ENCODE measurements at places on chromosomes 7 and 10. TPM values are rescaled to one million over a fixed set of nuclear protein-coding genes. Genes with fewer than 3 reads are reported as not detected.
A peak's percentile ranks its signal among the peaks of the same experiment; 100 is the strongest.

DNA sequence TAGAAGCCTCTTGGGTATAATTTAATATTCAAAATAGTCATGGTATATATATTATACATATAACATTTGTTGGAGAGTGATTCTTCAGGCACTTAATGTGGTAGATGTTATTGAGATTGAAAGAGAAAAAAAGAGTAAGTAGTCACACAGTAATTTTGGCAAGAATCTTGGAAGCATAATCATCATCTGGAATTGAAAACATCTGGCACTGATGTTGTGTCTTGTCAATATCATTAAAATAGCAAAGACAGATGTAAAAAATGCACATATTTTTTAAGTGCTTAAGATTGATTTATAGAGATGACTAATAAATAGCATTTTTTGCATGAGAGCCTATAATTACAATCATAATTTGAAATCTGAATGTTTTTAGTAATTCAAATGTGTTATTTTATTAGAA lies 9.5 kb downstream of the SEMA3D start:
- no peak for DNase-seq
- no peaks in the 10 kb centered on the region for H3K36me3 ChIP-seq
- H3K27me3 ChIP-seq = no peaks in the 10 kb centered on the region
- H3K4me1 ChIP-seq = no peaks in the 10 kb centered on the region
- H3K27ac ChIP-seq = no peak overlapping the region

- no peak overlapping the region for H3K27ac ChIP-seq
- no peak overlapping the region for H3K4me3 ChIP-seq
- no peaks in the 10 kb centered on the region for H3K27me3 ChIP-seq
- no peaks in the 10 kb centered on the region for H3K4me1 ChIP-seq
- DNase-seq = no peak
Observed at GRCh38 chr7:157751406-157751805, 414.6 kb downstream of the DNAJB6 start.

DNA sequence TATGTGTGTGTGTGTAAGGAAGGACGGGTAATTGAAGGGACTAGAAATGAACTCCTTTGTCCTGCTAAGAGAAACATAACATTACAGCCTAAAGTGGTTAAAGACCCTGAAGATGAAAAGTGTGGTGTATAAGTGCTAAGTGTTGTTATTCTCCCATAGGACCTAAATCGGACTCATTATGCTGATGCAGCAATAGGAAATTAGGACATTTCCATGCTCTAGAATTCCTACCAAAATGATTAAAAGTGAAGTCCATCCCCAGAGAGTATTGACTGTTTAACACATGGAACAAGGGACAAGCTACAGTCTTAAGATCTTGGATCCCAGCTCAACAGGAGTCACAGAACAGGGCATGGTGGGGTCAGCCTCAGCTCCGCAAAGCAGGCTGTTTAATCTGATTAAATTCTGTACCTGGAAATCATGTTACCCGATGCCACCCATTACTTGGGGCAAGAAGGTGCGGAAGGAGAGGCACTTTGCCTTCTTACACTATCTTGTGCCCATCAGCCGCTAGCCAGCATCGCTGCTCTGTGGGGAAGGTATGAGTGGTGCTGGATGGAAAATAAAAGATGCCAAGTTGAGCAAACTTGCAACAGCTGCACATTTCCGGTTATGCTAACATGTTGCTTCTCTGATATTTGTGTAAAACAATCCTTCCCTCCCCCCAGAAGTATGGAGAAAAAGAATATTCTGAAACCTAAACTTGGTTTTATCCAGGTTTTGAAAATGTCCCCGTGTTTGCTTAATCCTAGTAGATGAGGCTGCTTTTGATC lies 100.5 kb downstream of the CREB5 start:
- no peak overlapping the region for H3K27ac ChIP-seq
- no peaks in the 10 kb centered on the region for H3K36me3 ChIP-seq
- no peak for DNase-seq
- H3K4me3 ChIP-seq = no peak overlapping the region
- H3K27me3 ChIP-seq = no peaks in the 10 kb centered on the region

GRCh38 chr10:78408671-78409472 lies 375.2 kb downstream of the RPS24 start:
- no peaks in the 10 kb centered on the region for H3K36me3 ChIP-seq
- H3K4me3 ChIP-seq = no peak overlapping the region
- no peaks in the 10 kb centered on the region for H3K4me1 ChIP-seq
- no peaks in the 10 kb centered on the region for H3K27me3 ChIP-seq

Gene MYH16
- total RNA-seq = 0.13 TPM

Gene CRCP
- total RNA-seq = 25.0 TPM

Gene OPN4
- total RNA-seq = not detected

- H3K27ac ChIP-seq = no peak overlapping the region
- H3K4me3 ChIP-seq = no peak overlapping the region
- H3K36me3 ChIP-seq = no peaks in the 10 kb centered on the region
- no peaks in the 10 kb centered on the region for H3K4me1 ChIP-seq
Observed at GRCh38 chr7:111198255-111198654, 107.3 kb downstream of the LRRN3 start.

- no peaks in the 10 kb centered on the region for H3K36me3 ChIP-seq
- DNase-seq = no peak
- no peaks in the 10 kb centered on the region for H3K27me3 ChIP-seq
- H3K4me3 ChIP-seq = no peak overlapping the region
- H3K27ac ChIP-seq = no peak overlapping the region
Observed at GRCh38 chr7:44267719-44268421, 57.5 kb downstream of the CAMK2B start.

DNA sequence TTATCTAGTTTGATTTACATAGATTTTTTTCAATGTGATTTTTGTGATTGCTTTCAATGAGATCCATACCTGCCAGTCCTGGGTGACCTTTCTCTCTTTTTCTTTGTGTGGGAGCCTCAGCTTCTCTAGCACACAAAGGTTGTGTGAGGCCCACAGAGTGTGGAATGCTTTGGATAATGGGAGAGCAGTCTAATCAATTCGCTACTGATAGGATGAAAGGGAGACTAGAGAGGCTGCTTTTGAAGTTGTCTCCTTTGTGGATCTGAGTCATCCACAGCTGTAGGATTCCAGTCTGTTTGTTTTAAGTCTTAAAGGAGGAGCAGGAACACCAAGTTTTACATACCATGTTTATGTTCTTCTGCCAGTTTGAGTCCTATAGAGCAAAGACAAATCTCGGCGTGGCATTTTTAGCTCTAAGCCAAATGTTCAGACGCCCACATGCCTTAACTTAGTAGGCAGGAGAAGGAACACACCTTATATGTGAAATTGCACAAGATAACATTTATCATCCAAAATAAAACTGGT lies 330.0 kb downstream of the ARL4A start:
- no peaks in the 10 kb centered on the region for H3K27me3 ChIP-seq
- H3K27ac ChIP-seq = no peak overlapping the region
- no peak for DNase-seq
- H3K36me3 ChIP-seq = no peaks in the 10 kb centered on the region
- no peaks in the 10 kb centered on the region for H3K4me1 ChIP-seq

- no peak for DNase-seq
- H3K4me3 ChIP-seq = no peak overlapping the region
- H3K4me1 ChIP-seq = no peaks in the 10 kb centered on the region
- no peaks in the 10 kb centered on the region for H3K36me3 ChIP-seq
- no peak overlapping the region for H3K27ac ChIP-seq
- H3K27me3 ChIP-seq = peaks cover 7% of the 10 kb centered on the region
Observed at GRCh38 chr7:27346531-27347275, 104.1 kb downstream of the EVX1 start.

DNA sequence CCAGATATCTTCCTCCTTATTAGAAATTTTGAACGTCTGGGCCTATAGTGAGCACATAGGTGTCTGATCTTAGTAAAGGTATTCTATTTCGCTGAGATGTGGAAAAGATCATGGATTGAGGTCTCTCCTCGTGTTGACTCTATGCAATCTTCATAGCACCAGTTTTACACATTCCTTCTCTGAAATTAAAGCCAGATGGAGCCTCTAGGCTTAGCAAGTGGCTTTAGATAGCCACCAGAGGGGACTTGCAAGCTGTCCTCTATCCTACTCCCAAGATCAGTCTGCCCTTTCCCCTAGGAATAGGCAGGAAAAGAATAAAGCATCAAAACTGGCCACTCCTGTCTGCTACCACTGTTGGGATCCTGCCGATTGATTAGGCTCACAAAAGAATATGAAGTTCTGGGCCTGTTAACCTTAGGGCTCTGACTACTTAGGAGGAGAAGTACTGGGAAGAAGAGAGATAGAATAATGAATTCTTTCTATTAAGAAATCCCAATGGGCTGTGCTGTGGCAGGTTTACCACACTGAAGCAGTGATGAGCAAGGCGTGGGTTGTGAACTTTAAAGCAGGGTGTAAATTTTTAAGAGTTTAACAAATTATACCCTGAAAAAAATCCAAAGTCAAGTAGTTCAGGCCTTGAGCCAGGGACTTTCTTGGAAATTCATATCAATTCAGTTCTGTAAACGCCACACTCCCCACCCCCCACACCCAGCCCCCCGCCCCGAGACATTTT lies 2.2 kb upstream of the STRIP2 start:
- no peaks in the 10 kb centered on the region for H3K27me3 ChIP-seq
- H3K27ac ChIP-seq = no peak overlapping the region
- DNase-seq = no peak

- no peak overlapping the region for H3K27ac ChIP-seq
- no peaks in the 10 kb centered on the region for H3K27me3 ChIP-seq
- H3K4me3 ChIP-seq = no peak overlapping the region
- no peaks in the 10 kb centered on the region for H3K4me1 ChIP-seq
Observed at GRCh38 chr7:12199363-12199762, 11.7 kb upstream of the TMEM106B start.

Gene PFKFB3
- total RNA-seq = 23.5 TPM

DNA sequence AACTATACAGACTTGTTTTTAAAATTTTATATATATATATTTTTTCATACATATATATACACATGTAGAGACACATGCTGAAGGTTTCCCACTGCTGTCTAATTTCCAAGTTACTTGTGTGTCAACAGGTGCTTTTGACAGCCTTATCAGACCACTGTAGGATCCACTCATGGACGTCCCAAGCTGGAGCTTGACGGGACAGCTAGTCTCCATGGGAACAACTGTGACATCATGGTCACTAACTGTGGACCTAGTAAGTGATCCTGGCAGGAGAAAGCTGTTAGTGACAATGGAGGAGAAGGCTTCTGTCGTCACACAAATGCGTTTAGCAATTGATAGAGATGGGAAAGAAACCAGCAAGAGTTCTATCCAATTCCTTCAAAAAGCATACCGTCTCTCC lies 60.2 kb upstream of the DDC start:
- no peaks in the 10 kb centered on the region for H3K4me1 ChIP-seq
- H3K4me3 ChIP-seq = no peak overlapping the region
- DNase-seq = no peak

Gene ATRNL1
- 1.5 TPM for total RNA-seq

DNA sequence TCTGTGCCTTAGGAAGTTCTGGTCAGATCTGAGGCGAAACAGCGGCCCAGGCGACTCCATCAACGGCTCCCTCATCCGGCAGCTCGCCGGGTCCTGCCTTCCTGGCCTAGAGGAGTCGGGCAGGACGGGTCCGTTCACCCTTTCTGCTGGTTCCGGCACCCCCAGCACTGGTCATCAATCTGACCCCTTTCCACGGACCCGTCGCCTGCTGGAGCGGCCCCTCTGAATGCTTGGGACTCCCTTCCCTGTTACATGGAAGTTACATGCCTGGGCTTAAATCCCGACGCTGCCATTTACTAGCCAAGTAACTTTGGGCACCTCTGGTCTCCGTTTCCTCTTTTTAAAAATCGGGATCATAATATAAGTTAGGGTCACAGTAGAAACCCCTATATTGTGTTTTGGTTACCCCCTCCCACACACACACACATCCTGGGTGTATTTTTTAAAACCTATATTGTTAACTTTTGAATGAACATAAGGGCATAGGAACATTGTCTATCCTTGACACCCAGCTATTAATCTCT lies 607 bp upstream of the GGCT start:
- H3K27me3 ChIP-seq = no peaks in the 10 kb centered on the region
- H3K36me3 ChIP-seq = no peaks in the 10 kb centered on the region
- DNase-seq = no peak
- peaks cover 6% of the 10 kb centered on the region for H3K4me1 ChIP-seq
- H3K27ac ChIP-seq = peak overlapping the region; percentile 82

GRCh38 chr10:10508211-10508610 lies 509.5 kb upstream of the CELF2 start:
- H3K4me1 ChIP-seq = no peaks in the 10 kb centered on the region
- H3K4me3 ChIP-seq = no peak overlapping the region
- H3K27me3 ChIP-seq = no peaks in the 10 kb centered on the region
- H3K36me3 ChIP-seq = no peaks in the 10 kb centered on the region

GRCh38 chr7:15209429-15209828 lies 306.9 kb upstream of the DGKB start:
- no peak overlapping the region for H3K27ac ChIP-seq
- no peaks in the 10 kb centered on the region for H3K36me3 ChIP-seq
- no peak for DNase-seq
- H3K27me3 ChIP-seq = no peaks in the 10 kb centered on the region
- no peaks in the 10 kb centered on the region for H3K4me1 ChIP-seq

DNA sequence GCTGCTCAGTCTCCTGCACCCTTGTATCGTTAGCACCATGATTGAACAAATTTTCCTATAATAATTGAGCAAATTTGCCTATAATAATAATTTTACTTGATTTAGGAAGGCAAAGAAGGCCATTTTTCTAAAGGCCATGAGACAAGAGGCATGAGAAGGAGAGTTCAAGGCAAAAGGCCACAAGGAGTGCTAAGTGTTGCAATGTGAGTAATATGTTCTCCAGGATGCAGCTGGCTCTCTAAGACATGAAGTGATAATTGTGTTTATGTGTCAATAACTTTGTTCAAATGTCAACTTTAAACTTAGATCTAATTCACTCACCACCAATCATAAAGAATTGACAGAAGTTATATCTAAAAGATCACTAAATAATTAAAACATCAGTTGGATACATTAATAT lies 53.8 kb downstream of the SGCE start:
- H3K4me3 ChIP-seq = no peak overlapping the region
- no peaks in the 10 kb centered on the region for H3K27me3 ChIP-seq
- DNase-seq = no peak
- no peaks in the 10 kb centered on the region for H3K36me3 ChIP-seq
- no peak overlapping the region for H3K27ac ChIP-seq
- no peaks in the 10 kb centered on the region for H3K4me1 ChIP-seq

DNA sequence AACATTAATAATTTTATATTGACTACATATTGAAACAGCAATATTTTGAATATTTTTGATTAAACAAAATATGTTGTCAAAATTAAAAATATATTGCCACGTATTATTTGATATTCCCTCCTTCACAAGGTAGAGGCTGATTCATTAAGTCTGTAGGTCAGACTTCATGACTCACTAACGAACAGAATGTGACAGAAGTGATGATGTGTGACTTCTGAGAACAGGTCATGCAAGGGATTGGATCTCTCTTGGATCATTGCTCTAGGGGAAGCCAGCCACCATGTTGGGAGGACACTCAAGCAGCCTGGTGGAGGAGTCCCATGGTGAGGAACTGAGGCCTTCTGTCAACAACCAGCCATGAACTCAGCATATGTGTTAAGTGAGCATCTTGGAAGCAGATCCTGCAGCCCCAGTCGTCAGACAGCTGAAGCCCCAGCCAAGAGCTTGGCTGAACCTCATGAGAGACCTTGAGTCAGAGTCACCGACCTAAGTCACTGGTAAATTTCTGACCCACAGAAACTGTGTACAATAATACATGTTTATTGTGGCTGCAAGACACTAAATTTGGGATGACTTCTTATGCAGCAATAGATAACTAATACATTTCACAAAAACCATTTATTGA lies 66.6 kb downstream of the HTR5A start:
- no peak for DNase-seq
- H3K27ac ChIP-seq = no peak overlapping the region
- no peaks in the 10 kb centered on the region for H3K4me1 ChIP-seq
- H3K36me3 ChIP-seq = no peaks in the 10 kb centered on the region
- no peak overlapping the region for H3K4me3 ChIP-seq

GRCh38 chr10:128274938-128275337 lies 148.7 kb upstream of the MKI67 start:
- peaks cover 5% of the 10 kb centered on the region for H3K27me3 ChIP-seq
- no peaks in the 10 kb centered on the region for H3K36me3 ChIP-seq
- no peak overlapping the region for H3K27ac ChIP-seq
- DNase-seq = no peak

Measured in GM12878 (cell line).